ENCODE measurements at places on chromosomes 1 and 21.

GRCh38 chr21:29166323-29166722 lies 35.9 kb downstream of the MAP3K7CL start:
- no peak for DNase-seq

DNA sequence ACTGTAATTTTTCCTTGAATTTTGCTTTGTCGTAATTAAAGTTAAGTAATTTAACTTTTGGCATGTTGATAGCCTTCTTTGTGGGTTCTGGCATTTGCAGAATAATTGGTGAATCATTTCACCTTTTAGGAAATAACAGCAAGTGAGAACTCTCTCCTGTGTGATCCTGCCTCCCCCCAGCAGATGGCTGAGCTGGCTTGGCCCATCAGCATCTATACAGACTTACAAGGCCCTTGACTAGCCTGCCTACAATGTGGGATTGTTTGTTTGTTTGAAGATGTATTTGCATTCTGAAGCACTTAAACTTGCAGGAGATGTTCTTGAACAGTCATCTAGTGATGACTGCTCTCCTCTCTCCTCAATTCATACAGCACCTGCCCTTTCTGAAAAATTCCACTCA lies 55.9 kb downstream of the MACO1 start:
- no peak for DNase-seq

GRCh38 chr1:110255392-110255787 lies 45.3 kb downstream of the KCNC4 start:
- DNase-seq, result no peak

DNA sequence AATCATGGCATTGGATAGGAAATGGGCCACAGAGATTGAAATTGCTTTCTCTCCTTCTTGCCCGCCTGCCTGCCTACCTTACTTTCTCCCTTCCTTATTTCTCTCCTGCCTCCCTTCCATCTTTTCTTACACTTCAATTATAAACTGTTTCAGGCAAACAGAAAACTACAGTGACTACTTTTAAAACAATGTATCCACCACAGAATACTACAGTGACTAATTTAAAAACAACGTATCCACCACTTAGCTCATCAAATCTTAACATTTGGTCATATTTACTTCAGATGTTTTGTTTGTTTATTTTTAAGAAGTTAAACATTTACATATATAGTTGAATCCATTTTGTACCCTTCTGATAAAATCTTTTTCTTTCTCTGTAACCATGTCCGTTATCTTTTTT lies 54.4 kb downstream of the SNRPE start:
- DNase-seq, result no peak

GRCh38 chr1:205422993-205423642 lies 1.3 kb upstream of the LEMD1 start:
- DNase-seq, result no peak

DNA sequence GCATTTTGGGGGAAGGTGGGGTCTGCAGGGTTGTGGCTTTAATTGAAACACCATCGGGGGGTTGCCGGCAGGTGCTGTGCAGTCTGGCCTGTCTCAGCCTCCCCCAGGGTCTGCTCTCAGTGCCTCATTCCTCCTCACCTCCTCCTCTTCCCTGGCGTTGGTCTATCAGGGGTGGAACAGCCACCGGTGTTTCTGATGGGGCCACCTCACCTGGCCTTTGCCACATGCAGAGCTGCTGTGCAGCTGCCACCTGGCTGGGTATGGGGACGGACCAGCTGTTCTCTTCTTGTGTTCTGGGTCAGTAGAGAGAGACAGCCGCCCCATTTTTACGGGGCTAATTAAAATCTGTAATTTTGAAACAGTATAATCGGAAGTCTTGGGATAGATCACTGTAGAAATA lies 53.9 kb downstream of the SPSB1 start:
- DNase-seq, result no peak

GRCh38 chr1:109712321-109712864 lies 342 bp downstream of the GSTM5 start:
- DNase-seq, result no peak

DNA sequence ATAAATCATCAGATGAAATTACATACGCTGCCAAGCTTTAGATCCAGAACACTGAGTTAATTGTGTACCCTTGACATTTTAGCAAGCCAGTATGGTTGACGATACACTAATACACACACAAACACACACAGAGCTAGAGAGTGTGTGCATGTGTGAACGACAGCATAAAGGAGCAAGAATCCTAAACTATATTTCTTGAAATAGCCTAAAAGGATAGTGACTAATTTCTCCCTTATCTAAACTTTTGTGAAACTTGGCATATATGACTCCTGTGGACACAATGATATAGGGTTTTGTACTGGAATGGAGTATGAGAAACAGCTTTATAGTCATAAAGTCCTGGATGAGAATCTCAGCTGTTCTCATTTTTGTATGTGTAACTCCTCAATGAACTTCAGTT lies 65.1 kb upstream of the DMRTA2 start:
- no peak for DNase-seq

- peak; percentile 9 for DNase-seq
Observed at GRCh38 chr21:45136927-45137611, 62.7 kb downstream of the ADARB1 start.

DNA sequence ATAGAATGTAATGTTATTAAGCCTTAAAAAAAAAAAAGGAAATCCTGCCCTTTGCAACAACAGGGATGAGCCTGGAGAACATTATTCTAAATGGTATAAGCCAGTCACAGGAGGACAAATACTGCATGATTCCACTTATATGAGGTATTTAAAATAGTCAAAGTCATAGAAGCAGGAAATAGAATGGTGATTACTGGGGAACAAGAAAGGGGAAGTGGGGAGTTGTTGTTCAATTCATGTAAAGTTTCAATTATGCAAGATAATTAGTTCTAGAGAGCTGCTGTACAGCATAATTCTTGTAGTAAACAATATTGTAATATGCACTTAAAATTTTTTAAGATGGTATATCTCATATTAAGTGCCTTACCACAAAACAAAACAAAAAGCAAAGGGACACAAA lies 13.2 kb downstream of the FCER1A start:
- no peak for DNase-seq

DNA sequence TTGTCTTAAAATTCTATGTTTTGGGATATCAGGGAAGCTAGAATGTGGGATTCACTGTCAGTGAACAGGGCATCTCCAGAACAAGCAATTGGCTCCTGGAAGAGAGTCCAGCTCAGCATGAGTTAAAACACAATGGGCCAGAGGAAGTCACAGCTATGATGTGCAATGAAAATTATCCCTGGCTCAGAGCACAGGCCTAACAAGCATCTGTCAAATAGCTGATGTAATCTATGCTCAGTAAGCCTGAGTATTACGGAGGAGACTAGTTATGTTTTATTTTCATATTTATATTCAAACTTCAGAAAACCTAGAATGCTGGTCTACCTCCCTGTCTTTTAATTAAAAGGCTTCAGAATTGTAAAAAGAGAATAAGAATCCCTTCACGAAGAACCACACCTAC lies 41.6 kb downstream of the PARP1 start:
- DNase-seq, result no peak

DNA sequence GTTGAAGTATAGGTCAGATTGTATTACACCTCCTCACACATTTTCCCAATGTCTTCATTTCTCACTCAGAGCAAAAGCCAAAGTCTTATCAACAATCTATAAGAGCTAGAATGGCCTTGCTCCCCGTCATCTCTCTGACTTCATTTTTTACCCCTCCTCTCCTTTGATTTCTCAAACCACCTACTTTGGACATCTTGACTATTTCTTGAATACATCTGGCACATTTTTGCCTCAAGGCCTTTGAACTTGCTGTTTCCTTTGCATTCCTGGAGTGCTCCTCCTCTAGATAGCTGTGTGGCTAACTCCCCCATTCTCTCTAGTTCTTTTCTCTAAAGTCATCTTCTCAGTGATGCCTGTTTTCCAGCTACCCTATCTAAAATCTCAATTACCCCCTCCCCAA lies 7.2 kb upstream of the XCL2 start:
- DNase-seq, result no peak

DNA sequence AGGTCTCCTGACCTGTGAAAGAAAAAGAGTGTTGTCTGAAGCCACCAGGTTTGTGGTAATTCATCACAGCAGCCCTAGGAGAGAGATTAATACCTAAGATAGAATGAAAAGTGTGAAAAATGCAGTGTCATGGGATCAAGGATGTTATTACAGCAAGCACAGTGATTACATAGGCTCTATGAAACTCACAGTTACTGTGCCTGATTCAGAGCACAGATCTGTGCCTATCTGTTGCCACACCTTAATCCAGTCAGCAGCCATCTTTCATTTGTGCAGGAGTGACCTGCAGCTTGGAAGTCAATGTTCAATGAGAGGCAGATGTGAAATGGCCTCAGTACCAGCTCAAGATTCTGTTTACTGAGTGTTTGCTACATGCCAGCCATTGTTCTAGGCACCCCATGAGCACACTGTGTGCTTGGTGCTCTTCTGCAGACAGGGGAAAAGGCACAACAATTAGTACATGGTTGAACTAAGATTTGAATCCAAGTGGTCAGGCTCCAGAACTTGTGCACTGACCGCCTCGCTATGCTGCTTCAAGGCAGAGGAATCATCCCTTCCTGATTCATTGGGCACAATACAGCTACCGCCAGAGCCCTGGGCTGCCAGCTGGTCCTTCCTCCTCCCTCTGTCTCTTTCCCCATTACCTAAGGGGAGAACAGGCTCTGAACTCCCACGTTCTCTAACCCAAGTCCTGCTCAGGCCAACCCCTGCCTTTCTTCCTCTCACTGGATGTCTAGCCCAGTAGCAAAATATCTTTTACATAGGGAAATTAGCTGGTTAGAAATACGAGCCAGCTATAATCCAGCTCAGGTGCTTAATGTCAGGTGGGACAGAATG lies 56.3 kb upstream of the NEK2 start:
- DNase-seq, result no peak

GRCh38 chr1:17551755-17552234 lies 12.3 kb downstream of the ARHGEF10L start:
- DNase-seq, result no peak

GRCh38 chr1:164163289-164163849 lies 395.6 kb upstream of the PBX1 start:
- DNase-seq, result no peak

DNA sequence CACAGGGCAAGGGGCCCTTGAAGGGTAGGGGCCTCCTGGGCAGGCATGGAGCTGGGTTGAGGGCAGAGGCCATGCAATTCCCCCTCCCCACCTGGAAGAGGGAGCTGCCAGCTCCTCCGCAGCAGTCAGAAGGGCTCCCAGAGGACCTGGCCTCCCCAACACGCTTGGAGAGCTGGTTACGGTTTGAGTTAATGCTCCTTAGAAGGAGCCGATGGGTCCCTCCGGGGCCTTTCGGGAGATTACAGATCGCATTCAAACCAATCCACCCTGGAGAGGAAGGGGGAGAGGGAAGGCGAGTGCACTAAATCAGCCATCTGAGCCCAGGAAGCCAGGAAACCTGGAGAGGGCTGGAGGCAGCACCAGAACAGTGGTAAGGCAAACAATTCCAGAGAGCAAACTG lies 106.3 kb upstream of the CSF3R start:
- DNase-seq, result no peak

DNA sequence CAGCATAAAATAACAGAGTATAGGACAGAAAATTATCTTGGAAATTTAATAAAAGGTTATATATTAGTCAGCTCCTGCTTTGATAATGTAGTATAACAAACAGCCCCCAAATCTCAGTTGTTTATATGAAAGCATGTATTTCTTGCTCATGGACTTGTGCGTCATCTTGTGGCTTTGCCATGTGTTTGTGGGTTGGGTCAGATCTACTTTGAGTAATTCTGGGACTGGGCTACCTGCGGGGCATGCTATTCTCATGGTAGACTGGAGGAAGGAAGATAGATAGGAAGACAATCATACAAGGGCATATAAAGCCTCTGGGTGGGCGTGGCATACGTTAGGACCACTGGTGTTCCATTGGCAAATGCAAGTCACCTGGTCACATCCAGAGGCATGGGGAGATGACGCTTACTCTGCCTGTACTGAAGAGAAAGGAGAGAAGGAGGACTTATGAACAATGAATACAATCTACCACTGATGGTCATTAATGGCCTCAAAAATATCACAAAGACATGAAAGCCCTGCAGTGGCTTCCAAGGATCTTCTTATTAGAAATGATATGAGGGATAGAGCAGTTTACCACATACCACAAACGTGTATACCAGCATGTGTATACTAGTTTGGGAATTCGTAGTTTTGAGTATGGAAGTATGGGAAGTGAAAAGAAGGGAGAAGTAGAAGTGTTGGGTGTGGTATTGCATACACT lies 267.0 kb downstream of the DISC1 start:
- DNase-seq, result no peak
